ENCODE measurements at places on chromosomes 1 and 21.

DNA sequence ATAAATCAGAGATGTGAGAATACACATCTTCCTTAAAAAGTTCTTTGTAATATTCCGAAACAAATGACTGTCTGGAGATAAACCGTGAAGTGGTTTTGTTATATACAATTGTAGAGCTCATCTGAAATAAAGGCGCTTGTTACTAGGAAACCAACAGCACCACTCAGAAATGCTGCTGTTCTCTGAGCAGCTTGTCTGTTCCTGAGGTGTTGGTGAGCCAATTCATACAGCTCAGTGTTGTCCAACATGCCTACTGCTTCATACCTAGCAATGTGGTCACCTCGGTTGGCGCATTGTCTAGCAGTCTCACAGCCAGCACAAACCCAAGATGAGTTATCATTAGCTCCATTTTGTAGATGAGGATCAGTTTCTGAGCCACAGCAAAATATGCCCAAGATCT, 44.4 kb downstream of the GFI1 start:
- DNase-seq = no peak

DNA sequence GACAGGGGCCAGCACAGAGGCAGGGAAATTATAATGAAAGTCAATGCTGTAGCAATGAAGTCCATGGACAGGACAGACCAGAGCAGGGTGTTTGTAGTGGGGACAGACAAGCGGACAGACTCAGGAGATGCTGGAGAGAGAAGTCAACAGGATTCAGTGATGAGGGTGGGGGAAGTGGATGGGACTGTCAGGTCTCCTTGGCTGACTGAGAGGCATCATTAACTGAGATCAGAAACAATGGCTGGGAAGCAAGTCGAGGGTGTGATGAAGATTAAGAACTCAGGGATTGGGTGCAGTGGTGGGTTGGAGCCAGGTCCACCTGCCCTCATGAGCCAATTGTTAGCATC, 25.5 kb downstream of the CD58 start:
- DNase-seq = no peak

GRCh38 chr1:84089867-84090266, 54.2 kb upstream of the PRKACB start:
- no peak for DNase-seq

- DNase-seq = peak; percentile 12
Observed at GRCh38 chr1:101520302-101520701, 283.5 kb downstream of the S1PR1 start.

DNA sequence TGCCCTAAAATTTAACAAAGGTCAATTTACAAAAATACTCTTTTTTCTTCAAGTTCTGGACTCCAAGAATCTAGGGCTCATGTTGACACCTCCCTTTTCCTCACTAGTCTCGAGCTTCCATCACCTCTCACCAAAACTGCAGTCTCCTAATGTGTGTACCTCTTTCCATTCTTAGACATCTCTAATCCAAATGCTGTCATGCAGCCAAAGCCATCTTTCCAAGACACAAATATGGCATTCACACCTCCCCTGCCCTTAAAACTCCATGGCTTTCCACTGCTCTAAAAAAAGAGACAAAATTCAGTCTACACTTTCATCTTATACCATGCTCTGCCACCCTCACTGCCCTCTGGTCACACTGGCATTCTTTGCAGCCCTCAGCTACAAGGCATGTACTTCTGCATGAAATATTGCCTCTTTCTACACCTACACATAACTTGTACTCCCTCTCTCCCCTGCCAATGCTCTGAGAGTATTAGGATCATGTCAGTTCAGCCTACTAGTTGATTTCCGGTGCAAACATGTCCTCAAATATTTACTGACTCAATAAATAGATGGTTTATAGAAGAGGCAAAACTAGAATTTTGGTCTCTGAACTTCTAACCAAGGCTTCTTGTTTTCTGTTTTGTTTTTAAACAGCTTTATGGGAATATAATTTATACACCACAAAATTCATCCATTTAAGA, 26.9 kb downstream of the ADSS2 start:
- DNase-seq = no peak

DNA sequence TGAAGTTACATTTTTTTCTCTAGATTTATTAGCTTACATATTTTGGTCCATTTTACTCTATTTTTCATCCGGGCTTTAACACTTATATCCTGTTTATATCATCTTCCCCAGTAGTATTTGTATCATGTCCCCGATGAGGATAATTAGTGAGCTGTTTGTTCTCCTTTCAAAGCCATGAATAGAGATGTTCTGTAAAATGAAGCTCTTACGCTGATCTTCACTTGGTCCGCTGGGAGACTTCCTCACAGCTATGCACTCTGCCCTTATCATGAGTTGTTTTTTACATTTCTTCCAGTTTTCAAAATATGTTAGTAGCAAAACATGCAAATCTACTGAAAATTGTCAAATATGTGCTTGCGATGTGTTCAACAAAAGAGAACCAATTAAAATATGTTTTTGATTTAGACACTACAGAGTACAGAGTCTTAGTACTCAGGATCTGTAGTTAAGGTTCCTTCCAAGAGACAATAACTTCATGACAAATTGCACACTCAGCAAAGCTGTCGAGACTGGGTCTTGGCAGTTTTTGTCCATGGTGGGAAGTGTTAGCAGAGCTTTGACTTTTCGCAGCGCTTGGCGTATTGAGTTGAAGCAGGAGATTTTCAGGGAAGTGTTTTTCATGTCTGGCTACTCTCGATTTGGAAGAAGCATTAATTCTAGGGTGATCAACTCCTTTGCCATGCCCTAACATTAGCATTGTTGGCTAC, 292.0 kb upstream of the ADAMTS5 start:
- no peak for DNase-seq

DNA sequence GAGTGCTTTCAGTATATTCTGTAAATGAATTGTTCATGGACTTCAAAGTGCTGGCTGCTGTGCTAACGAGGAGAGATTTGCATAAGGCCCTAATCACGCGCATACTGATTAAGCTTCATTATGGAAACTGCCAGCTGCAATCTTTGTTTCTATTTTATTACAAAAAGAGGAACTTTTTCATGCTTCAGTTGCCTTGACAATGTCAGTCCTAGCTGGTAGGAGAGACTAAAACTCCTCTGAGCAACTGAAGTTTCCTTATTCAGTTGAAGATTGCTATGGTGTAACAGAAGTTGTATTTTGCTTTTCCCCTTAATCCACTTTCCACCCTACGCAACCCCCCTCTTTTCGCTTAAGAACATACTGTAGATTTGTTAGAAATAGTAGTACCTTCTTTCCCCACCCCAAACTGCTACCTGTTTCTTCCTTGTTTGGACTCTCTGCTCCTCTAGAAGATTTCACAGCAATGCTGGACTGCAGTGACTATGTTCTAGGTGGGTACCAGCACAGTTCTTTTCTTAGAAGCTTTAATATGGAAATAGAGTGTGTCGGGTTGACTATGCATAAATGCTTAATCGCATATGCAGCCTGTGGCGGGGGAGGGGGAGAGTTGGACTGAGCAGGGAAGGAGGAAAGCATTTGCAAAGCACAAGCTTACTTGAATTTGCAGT, 108.3 kb downstream of the POU2F1 start:
- DNase-seq = no peak

DNA sequence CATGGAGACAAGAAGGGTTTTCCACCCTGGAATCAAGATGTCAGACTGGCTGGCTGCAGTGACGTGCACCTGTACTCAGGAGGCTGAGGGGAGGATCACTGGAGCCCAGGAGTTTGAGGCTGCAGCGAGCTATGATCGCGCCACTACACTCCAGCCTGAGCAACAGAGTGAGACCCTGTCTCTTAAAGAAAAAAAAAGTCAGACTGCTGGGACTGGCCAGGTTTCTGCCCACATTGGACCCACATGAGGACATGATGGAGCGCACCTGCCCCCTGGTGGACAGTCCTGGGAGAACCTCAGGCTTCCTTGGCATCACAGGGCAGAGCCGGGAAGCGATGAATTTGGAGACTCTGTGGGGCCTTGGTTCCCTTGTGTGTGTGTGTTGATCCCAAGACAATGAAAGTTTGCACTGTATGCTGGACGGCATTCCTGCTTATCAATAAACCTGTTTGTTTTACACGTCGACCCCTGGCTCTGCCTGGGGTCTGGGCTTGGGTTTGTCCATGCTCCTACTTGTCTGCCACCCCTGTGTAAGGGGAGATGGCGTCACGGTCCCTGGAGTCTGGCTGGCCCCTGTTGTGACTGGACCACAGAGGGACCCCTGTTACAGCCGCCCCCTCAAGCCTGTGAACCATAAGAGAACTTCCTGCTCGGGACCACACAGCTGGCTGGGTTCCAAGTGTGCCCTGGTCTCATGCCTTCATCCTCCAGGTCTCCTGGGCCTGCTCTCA, 20.9 kb upstream of the VPS13D start:
- DNase-seq = peak; percentile 34

- no peak for DNase-seq
Observed at GRCh38 chr1:88302843-88303486, 381.1 kb upstream of the PKN2 start.

GRCh38 chr1:67955591-67955990, 94.8 kb downstream of the DIRAS3 start:
- no peak for DNase-seq

DNA sequence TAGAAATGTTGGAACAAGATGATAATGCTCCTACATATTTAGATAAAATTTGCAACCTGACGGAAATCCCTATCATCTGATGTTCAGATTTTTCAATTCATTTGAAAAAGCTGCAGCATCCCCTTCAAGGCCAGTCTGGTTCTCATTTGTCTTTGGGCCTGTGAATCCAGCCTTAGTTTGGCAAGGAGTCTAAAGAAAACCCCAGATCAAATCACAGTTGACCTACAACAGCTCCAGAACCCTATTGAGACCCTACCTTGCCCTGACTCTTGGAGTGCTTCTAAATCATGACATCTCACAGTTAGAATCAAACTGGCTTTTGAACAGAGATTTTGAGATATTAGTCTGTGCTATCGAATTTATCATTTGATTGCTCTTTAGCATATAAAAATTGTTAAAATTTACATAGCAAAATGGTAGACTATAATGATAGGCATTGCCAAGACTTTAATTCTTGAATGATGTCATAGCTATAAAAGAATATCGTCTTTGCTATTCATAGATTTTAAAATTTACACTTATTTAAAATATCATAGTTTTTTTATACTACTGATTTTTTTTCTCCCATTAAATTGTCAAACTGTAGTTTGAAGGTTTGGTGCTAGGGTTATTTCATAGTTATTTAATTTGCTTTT, 2.2 kb downstream of the PPP2R5A start:
- DNase-seq = no peak

DNA sequence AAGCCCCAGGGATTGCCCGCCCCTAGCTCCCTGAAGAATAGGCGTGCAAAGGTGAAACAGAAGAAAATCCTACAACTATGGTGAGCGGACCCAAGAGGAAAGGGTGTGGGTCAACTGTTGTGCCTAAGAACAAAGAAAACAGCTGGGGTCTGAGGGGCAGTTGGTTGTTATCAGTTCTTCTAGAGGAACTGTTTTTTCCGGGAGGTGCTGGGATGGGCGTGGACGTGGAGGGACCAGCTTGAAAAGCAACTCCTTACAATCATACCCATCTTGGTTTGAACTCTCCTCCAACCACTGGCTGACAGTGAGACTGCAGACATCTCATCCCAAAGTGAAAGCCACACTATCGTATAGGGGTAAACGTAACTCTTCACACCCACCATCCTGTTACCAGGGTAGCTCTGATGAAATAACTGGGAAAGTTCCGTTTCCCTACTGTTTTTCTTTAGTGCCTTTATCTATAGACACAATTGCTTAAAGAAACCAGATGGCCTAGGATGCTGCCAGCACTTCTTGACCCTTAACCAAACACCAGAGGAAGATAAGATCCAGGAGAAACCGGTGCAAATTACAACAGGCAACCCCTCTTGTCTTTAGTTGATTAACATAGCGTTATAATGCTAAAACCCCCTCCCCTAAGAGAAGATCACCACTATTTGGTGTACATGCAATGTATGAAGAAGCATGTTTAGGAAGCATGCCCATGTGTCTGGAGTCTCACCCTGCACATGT, 25.6 kb upstream of the FAM89A start:
- DNase-seq = no peak

All from NCI-H510A (cell line).